ENCODE measurements at places on chromosomes 1 and 21. TPM values are rescaled to one million over a fixed set of nuclear protein-coding genes. Genes with fewer than 3 reads are reported as not detected.
A peak's percentile ranks its signal among the peaks of the same experiment; 100 is the strongest.

The ETNK2 gene
- 4.0 TPM for polyA plus RNA-seq

The ANKRD35 gene
- 3.7 TPM for polyA plus RNA-seq

The SVBP gene
- 47.7 TPM for polyA plus RNA-seq

The NTRK1 gene
- polyA plus RNA-seq, result 0.49 TPM

DNA sequence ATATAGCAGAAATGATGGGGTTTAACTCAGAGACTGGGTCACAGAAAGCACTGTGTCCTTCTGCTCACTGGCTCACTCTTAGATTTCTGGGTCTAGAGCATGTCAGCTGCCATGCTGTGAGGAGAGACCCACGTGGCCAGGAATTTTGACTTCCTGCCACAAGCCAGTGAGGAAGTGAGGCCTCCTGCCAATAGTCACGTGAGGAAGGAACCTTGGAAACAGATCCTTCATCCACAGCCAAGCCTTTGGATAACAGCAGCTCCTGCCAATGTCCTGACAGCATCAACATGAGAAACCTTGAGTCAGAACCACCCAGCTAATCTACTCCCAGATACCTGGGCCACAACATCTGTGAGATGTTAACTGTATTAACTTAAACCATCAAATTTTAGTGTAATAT lies 114.5 kb upstream of the PLPPR5 start:
- no peak for DNase-seq

The MR1 gene
- 4.6 TPM for polyA plus RNA-seq

GRCh38 chr1:236515443-236515958 lies 8.3 kb upstream of the LGALS8 start:
- no peak for DNase-seq

The ZNF683 gene
- not detected for polyA plus RNA-seq

GRCh38 chr1:5938101-5938646 lies 54.1 kb downstream of the NPHP4 start:
- DNase-seq, result no peak

- DNase-seq, result no peak
Measured at GRCh38 chr1:185016880-185017279, 28.5 kb upstream of the RNF2 start.

DNA sequence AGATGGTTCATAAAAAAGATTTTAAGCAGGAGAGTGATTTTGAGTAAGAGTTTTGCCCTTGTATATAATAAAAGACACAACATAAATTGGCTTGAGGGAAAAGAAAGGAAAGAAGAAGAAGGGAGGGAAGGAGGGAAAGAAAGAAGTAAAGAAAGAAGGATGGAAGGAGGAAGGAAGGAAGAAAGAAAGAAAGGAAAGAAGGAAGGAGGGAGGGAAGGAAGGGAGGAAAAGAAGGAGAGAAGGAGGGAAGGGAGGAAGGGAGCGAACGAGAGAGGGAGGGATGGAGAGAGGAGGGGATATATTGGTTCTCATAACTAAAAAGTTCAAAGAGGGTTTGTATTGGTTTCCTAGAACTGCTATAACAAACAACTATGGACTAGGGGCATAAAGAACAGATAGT lies 62.2 kb upstream of the PAX7 start:
- DNase-seq, result no peak

GRCh38 chr1:43009274-43009673 lies 50.6 kb upstream of the SLC2A1 start:
- no peak for DNase-seq

DNA sequence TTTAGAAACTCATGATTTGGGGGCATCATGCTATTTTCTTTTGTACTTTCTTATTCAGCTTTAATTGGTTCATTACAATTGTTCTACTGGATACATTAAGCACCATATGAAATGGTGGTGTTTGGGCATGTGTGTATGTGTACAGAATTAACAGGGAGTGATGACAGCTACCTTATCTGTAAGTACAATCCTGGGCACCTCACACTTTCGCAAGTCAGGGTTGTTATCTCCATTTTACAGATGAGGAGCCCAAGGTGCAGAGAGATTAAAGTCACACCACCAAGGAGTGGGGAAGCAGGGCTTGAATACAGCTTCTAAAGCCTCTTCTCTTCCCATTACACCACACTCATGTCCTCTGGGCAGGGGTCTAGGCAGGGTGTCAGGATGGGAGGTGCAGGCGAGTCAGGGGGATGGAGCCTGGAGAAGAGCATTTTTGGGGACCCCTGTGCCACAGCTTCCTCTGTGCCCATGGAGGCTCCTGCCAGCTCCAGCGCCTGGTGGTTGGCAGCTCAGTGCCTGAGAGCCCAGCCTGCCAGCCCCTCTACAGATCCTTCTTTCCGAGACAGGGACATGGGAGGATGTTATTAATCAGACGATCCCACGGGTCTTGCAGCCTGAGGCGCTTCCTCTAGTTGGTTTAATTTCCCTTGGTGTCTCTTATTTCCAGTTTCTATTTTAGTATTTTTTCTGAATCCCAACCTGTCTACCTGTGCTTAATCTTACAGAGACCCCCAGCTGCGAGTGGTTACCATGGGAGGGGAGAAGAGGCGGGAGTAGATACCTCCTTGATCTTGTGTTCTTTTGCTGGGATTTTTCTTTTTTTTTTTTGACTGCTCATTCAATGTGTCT lies 126.2 kb upstream of the CD34 start:
- DNase-seq, result no peak

GRCh38 chr1:186792870-186793581 lies 35.7 kb upstream of the PLA2G4A start:
- DNase-seq, result no peak

GRCh38 chr1:164667001-164667400 lies 108.0 kb downstream of the PBX1 start:
- no peak for DNase-seq

GRCh38 chr1:211415700-211416099 lies 76.3 kb downstream of the RD3 start:
- no peak for DNase-seq

DNA sequence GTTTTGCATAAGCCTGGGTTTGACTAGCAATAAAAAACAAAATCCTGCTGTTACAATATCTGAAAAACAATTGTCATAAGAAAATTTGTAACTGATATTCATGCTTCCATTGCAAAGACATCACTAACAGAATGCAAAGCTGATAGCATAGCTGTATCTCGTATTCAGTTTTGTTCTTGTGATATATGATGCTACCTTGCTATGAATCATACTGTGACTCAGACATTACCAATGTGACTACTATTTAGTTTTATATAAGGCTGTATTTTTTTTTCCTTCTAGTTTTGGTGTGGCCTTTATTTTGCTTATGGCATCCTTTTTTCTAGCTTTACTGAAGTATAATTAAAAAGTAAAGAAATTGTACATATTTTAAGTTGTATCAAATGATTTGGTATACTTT lies 1381.8 kb downstream of the MRPL39 start:
- DNase-seq, result no peak

GRCh38 chr1:31127266-31127665 lies 61.7 kb upstream of the PUM1 start:
- DNase-seq, result peak; percentile 61

The APCS gene
- polyA plus RNA-seq, result not detected

GRCh38 chr1:76106719-76107235 lies 32.2 kb downstream of the ST6GALNAC3 start:
- no peak for DNase-seq

DNA sequence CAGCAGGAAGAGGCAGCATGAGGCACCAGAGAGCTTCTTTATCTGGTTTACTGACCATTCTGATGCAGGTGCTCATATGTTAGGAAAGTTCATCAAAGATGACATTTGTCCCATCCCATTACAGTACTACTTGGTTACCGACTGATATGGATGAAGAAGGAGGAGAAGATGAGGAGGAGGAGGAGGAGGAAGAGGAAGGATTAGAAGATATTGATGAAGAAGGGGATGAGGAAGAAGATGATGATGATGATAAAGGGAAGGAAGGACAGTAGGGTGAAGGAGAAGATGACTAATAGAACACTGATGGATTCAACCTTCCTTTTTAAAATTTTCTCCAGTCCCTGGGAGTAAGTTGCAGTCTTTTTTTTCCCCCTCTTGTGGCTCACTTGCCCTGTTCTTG lies 45.1 kb downstream of the ABL2 start:
- DNase-seq, result no peak

The CFHR3 gene
- polyA plus RNA-seq, result 1.4 TPM

The NECTIN4 gene
- 8.0 TPM for polyA plus RNA-seq

The NBPF20 gene
- polyA plus RNA-seq, result 5.9 TPM

DNA sequence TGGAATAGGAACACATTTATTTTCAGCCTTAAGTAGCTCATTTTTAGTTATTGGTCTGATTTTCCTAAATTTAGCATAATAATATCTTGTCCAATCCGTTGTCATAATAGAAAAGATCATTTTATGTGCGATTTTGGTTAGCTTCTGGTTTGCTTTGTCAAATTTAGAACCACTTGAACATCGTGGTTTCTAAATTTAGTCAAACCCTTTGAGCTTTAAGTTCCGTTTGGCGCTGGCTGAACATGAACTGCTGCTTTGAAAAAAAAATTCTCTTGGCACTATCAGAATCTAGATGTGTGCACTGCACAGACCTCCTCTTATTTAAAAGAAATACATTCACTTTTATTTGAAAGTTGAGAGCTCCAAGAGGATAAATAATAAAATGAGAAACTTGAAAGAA lies 370.6 kb downstream of the PTPRC start:
- peak; percentile 22 for DNase-seq

DNA sequence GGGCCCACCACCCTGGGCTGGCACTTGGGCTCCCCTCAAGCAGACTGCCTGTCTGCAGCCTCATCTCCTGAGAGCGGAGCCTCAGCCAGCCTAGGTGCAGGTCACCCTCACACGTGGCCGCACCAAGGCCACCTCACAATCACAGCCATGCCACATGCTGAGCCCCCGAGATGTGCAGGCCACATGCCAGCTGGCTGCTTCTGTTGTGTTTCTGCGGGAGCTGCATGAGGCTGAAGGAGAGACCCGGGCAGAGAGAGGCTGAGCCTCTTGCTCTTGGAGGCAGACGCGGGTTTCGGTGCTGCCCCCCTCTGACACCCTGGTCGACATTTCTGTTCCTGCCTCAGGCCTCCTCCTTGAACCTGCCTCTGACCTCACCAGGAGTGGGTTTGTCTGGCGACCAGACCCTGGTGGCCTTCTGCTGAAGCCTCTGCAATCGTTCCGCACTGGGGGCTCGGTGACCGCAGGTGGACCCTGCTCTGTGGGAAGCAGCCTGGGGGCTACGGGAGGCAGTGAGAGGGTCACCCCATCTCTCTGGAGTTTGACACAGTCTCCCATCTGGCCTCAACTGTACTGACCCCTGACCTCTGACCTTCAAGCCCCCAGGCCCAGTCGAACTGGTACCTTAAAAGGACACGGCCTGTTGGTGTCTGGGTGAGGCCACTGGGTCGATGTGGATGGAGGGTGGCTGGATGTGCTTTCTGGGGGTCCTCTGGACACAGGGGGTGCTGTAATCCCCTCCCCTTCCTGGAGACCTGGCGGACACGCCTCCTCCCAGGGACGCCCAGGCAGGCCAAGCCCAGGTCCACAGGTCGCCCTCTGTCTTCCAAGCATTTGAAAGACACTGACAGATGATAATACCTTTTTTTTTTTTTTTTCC lies 13.0 kb upstream of the C1orf174 start:
- DNase-seq, result no peak

DNA sequence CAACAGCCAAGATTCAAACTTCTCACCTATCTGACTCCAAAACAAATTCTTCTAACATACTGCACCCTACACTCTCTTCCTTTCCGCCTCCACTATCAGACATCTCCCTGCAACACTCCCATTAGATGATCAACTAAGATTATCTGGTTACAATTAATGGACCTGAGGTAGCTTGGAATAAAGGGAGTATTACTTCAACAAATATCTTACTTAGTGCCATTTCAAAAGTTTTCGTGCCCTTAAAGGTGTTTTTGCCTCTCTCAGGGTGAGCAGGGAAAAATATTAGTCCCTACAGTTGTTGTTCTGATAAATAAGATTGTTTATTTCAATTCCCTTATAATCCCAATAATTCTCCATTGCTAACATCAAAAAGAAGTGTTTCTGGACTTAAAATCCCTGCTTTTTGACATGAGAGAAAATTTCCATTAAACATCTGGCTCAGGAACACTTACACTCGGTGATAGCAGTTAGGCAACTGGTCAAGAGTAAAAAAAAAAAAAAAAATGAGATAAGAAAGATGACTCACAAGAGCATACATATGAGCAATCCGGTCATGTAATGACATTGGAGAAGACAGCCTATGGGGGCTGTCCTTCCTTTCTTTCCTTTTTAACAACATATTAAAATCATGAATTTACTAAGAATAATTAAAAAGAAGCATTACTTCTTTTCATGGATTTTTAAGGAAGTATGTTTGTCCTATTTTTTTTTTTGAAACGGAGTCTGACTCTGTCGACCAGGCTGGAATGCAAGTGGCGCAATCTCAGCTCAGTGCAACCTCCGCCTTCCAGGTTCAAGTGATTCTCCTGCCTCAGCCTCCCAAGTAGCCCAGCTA lies 7.6 kb downstream of the RSBN1 start:
- no peak for DNase-seq

- no peak for DNase-seq
Measured at GRCh38 chr1:51280321-51280978, 44.4 kb downstream of the RNF11 start.

- DNase-seq, result no peak
Measured at GRCh38 chr1:81949421-81949820, 148.7 kb downstream of the ADGRL2 start.

The DIO1 gene
- polyA plus RNA-seq, result not detected

- DNase-seq, result no peak
Measured at GRCh38 chr21:19123053-19123452, 719.5 kb upstream of the TMPRSS15 start.

Measured in muscle of back (tissue), 13 donors.